ENCODE measurements at places on chromosomes 2 and 18.

DNA sequence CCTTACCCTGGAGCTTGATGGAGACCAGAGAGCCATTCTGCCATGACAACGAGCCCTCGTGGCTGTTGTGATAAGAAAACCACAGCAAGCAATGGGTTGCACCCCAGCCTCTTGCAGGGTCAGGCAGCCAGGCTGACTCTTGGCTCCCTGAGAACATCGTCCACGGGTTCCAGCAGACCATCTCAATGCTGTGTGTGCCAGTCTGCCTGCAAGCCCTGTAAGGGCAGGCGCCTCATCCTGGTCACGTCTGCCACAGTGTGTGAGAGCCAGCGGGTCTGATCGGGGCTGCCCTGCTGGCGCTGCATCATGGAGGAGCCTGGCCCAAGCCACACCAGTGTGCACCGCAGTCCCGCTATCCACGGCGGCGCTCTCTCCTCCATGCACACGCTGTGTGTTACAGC is 71.0 kb upstream of the MGAT4A start:
- DNase-seq = no peak

- no peak for DNase-seq
These were observed 14.5 kb downstream of the SLC40A1 start for GRCh38 chr2:189566046-189566445.

- DNase-seq = no peak
These were observed 220.7 kb downstream of the NDUFA10 start for GRCh38 chr2:239804161-239805042.

- DNase-seq = peak; percentile 90
These were observed 36.4 kb upstream of the ZBTB7C start for GRCh38 chr18:48445540-48445939.

GRCh38 chr2:2828774-2829368 is 497.8 kb upstream of the MYT1L start:
- no peak for DNase-seq

Data from epithelial cell of esophagus (primary cell).